ENCODE measurements at places on chromosomes 6 and 20. TPM values are rescaled to one million over a fixed set of nuclear protein-coding genes. Genes with fewer than 3 reads are reported as not detected.

DNA sequence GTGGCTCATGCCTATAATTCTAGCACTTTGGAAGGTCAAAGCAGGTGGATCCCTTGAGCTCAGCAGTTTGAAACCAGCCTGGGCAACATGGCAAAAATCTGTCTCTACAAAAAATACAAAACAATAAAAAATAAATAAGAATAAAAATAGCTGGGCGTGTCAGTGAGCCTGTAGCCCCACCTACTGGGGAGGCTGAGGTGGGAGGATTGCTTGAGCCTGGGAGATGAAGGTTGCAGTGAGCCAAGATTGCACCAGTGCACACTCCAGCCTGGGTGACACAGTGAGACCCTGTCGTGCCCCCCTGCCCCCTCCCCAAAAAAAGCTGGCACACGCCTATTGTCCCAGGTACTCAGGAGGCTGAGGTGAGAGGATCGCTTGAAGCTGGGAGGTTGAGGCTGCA lies 35.1 kb upstream of the SRPK1 start:
- DNase-seq: no peak

GRCh38 chr20:25637247-25637646 lies 13.4 kb upstream of the NANP start:
- no peak for DNase-seq

DNA sequence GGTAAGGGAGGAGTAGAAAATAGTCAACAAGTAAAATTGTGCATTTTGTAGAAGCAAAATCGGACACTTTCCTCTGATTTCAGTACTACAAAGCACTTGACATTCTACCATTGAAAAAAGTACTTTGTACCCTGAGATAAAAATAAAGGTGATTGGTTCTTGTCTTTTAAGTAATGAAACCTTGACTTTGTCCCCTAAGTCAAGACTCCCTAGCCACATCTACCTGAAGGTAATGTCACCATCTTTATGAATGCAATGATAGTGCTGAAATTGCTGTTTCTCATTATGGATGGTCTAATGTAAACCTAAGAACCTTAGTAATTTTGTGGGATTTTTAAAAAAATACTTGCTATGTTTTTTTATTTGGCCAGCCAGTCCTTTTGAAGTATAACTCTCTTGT lies 2.4 kb upstream of the MAN1A1 start:
- DNase-seq: no peak

GRCh38 chr6:127497410-127497809 lies 21.7 kb downstream of the MTCL3 start:
- no peak for DNase-seq

DNA sequence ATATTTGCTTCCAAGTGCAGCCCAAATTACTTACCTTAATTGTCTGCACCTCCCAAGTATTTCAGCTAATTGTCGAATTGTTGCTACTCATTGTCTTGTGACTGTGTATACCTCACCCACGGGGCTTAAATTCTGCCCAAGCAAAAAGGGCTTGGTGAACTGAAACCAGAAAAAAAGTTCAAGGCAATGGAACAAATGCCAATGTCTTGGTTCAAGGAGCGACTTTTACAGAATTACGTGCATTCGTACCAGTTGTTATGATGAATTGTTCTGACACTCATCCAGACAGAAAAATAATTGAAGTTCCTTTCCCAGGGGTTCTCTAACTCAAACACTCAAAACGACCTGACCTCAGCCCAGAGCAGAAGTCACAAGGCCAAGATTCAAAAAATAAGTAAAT lies 13.9 kb upstream of the PXDC1 start:
- no peak for DNase-seq

Gene TFAP2D
- not detected for total RNA-seq
